Muscle of leg (tissue), 16 donors: ENCODE measurements at places on chromosomes 3 and 15. TPM values are rescaled to one million over a fixed set of nuclear protein-coding genes. Genes with fewer than 3 reads are reported as not detected.

RPSA gene
- 1,762 TPM for total RNA-seq

UTS2B gene
- 0.09 TPM for total RNA-seq

CCDC54 gene
- total RNA-seq, result not detected

DCUN1D1 gene
- total RNA-seq, result 28.6 TPM

ALPK3 gene
- total RNA-seq, result 35.9 TPM

COLQ gene
- 15.9 TPM for total RNA-seq

VIPR1 gene
- total RNA-seq, result 1.2 TPM

DNA sequence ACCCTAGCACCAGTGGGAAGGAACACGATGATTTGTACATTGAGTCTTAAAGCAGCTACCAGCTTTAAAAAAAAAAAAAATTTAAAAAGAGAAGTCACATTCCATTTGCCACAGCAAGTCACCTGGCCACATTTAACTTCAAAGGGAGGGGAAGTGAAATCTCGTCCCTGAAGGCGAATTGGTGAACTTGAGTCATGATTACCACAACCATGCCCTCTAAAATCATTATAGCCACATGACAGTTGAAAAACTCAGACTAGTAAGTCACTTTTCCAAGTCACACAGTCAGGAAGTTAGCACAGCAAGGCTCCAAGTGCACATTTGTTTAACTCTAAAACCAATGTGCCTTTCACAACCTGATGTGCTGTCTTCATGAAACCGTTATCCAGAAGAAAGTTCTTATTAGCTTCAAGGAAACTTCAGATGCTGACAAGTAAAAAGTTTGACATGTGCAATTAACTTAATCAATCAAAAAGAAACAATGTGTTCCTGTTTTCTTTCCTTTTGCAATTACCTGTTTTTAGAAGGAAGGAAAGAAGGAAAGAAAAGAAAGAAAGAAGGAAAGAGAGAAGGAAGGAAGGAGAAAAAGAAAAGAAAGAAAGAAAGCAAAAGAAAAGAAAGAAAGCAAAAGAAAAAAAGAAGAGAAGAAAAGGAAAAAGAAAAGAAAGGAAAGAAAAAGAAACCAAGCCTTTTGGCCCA, 8.3 kb upstream of the THSD4 start:
- H3K36me3 ChIP-seq, result no peaks in the 10 kb centered on the region
- H3K27me3 ChIP-seq, result no peaks in the 10 kb centered on the region
- no peak overlapping the region for H3K4me3 ChIP-seq
- no peak overlapping the region for H3K27ac ChIP-seq
- H3K4me1 ChIP-seq, result no peaks in the 10 kb centered on the region
- DNase-seq, result no peak

DNA sequence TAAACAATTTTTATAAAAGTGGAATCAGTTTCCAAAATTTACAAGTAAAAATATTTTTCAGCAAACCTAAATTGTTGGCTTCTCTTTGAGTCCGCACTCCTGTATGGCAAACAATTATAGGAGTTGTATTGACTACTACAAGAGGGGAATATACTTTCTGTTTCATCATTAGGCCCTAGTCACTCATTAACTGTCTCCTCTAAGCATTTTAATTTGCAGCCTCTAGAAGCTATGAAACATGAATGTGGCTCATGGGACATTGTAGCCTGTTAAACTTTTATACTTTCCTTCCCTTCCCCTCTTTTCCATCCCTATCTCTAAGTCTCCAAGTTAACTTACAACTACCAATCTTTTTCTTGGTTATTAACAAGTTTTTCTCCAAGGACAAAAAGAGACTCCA, 58.9 kb upstream of the CBLB start:
- H3K27ac ChIP-seq, result no peak overlapping the region
- no peak for DNase-seq
- H3K36me3 ChIP-seq, result no peaks in the 10 kb centered on the region
- H3K4me3 ChIP-seq, result no peak overlapping the region
- H3K27me3 ChIP-seq, result no peaks in the 10 kb centered on the region

- no peak for DNase-seq
- H3K27ac ChIP-seq, result no peak overlapping the region
- no peaks in the 10 kb centered on the region for H3K4me1 ChIP-seq
- no peaks in the 10 kb centered on the region for H3K36me3 ChIP-seq
- H3K4me3 ChIP-seq, result no peak overlapping the region
Measured at GRCh38 chr15:99393641-99394040, 142.4 kb downstream of the LRRC28 start.

DNA sequence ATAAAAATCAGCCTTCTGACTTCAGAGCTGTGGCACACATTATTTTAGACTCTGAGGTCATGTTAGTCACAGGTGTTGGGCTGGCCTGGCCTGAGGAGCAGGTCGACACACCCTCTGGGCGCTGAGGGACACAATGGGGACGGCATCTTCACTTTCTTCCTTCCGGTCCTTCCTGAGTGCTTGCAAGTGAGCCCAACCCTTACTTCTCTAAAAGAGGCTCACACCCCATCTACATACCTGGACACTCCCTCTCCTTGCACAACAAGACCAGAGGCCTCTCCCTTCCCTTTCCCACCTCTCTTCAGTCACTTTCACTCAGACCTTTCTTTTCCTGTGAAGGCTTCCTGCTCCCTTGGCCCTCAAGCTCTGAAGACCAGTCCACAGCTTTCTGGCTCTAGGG, 85.4 kb downstream of the XXYLT1 start:
- no peak overlapping the region for H3K27ac ChIP-seq
- no peaks in the 10 kb centered on the region for H3K27me3 ChIP-seq
- H3K36me3 ChIP-seq, result no peaks in the 10 kb centered on the region
- peaks cover 35% of the 10 kb centered on the region for H3K4me1 ChIP-seq

GRCh38 chr3:170258105-170258487, 35.9 kb downstream of the PRKCI start:
- no peak overlapping the region for H3K4me3 ChIP-seq
- no peaks in the 10 kb centered on the region for H3K27me3 ChIP-seq
- no peak for DNase-seq

- no peak overlapping the region for H3K27ac ChIP-seq
- no peak overlapping the region for H3K4me3 ChIP-seq
- DNase-seq, result no peak
- peaks cover 10% of the 10 kb centered on the region for H3K4me1 ChIP-seq
- H3K36me3 ChIP-seq, result peaks cover 6% of the 10 kb centered on the region
Measured at GRCh38 chr3:25461946-25462345, 33.9 kb downstream of the RARB start.

DNA sequence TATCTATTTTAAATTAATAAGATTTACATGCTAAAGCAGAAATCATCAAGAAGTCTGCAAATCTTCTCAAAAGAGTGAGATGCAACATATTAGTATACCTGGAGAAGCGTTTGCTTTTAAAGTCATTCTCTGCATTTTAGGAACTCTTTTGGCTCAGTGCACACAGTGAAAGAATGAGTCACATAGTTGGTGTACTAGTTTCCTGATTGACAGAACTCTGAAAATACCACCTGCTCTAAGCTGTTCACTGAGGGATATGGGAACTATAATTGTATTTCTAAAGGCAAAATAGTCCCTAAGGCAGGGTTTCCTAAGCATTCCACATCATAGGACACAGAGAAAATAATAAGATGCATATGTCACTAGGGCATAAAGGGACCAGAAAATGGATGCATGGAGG, 838.5 kb downstream of the DIPK2A start:
- H3K27ac ChIP-seq, result no peak overlapping the region
- peak; percentile 5 for DNase-seq
- H3K27me3 ChIP-seq, result no peaks in the 10 kb centered on the region
- H3K4me3 ChIP-seq, result no peak overlapping the region

- no peaks in the 10 kb centered on the region for H3K36me3 ChIP-seq
- H3K27me3 ChIP-seq, result no peaks in the 10 kb centered on the region
- no peak overlapping the region for H3K4me3 ChIP-seq
- peaks cover 23% of the 10 kb centered on the region for H3K4me1 ChIP-seq
Measured at GRCh38 chr3:107198581-107199181, 178.6 kb upstream of the CCDC54 start.

GRCh38 chr3:64954995-64955636, 267.3 kb upstream of the ADAMTS9 start:
- H3K27me3 ChIP-seq, result no peaks in the 10 kb centered on the region
- peaks cover 22% of the 10 kb centered on the region for H3K4me1 ChIP-seq
- DNase-seq, result peak; percentile 77

DNA sequence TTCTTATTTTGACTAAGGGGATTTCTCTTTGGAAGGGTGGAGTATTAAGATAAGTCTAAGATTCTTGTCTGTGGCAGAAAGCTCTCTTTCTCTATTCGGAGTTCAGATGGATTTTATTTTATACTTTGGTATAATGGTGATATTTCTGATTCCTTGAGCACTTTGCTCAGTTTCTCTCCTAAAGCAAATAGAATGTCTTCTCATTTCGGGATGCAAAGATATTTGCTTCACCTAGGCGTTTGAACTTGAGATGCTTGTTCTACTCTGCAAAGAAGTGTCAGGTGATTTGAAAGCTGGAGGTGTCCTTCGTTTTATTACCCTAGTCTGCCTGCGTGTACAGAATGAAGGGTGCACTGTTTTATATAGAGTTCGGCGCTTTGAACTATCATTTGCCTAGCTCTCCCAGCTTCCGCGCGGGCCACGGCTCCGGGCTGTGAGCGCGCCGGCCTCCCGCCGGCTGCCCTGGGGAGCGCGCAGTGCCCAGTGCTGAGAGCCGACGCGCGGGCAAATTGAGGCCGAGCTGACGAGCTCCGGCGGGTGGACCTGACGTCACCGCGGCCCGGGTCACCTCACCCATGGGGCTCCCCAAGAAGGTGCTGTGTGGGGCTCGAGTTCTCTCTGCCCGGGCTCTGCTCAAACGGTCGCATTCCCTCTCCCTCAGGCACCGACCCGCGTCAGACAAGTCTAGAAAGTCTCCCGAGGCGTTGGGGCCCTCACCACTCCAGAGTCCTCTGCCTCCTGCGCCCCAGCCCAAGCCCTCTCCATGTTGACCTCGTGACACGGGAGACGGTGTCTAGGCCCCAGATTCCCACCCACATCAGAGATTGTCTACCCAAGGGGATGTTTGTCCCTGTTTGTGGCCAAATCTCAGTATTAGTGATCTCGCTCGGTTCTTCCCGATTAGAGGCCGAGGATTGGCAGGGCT, 7.5 kb downstream of the SOX2 start:
- H3K27me3 ChIP-seq, result peaks cover 87% of the 10 kb centered on the region
- H3K27ac ChIP-seq, result no peak overlapping the region
- H3K36me3 ChIP-seq, result no peaks in the 10 kb centered on the region

GRCh38 chr3:42600958-42601675, 631 bp downstream of the NKTR start:
- H3K4me3 ChIP-seq, result peak overlapping the region; percentile 83
- H3K4me1 ChIP-seq, result peaks cover 4% of the 10 kb centered on the region
- DNase-seq, result peak; percentile 81
- peak overlapping the region; percentile 94 for H3K27ac ChIP-seq
- H3K27me3 ChIP-seq, result no peaks in the 10 kb centered on the region
- H3K36me3 ChIP-seq, result no peaks in the 10 kb centered on the region

DNA sequence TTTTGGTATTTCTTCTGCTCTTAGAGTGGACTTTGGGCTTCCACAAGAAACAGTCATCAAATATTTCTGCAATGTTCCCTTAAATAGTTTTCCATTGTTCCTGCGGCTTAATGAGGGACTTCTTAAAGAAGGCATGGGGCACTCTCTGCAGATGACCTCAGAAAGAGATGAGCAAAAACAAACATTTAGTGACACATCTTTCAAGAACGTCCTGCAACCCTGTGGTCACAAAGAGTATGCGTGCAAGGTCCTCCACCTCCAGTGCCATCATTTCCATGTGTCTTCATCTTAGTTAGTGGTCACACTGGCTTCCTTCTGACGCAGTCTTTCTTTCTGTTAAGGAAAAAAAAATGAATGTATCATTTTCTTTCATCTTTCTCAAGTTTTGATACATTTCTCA, 56.2 kb downstream of the GREM1 start:
- H3K27ac ChIP-seq, result no peak overlapping the region
- no peak for DNase-seq
- H3K36me3 ChIP-seq, result no peaks in the 10 kb centered on the region
- H3K27me3 ChIP-seq, result no peaks in the 10 kb centered on the region
- no peaks in the 10 kb centered on the region for H3K4me1 ChIP-seq

DNA sequence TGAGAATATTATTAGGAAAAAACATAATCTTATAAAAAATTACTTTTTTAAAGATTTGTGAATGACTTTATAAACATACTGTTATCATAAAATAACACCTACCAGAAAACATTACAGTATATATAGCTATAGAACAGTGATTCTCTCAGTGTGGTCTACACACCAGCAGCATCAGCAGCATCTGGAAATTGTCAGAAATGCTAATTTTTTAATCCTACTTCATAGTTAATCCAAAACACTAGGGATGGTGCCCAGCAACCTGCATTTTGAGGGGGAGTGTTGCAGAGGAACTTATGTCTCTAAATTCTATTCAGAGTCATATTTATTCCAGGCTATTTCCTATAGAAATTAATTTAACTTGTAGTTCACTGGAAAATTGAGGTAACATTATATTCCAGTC, 1107.8 kb downstream of the IGSF11 start:
- no peak overlapping the region for H3K4me3 ChIP-seq
- H3K36me3 ChIP-seq, result no peaks in the 10 kb centered on the region
- no peaks in the 10 kb centered on the region for H3K4me1 ChIP-seq
- DNase-seq, result no peak
- H3K27me3 ChIP-seq, result no peaks in the 10 kb centered on the region
- H3K27ac ChIP-seq, result no peak overlapping the region

DNA sequence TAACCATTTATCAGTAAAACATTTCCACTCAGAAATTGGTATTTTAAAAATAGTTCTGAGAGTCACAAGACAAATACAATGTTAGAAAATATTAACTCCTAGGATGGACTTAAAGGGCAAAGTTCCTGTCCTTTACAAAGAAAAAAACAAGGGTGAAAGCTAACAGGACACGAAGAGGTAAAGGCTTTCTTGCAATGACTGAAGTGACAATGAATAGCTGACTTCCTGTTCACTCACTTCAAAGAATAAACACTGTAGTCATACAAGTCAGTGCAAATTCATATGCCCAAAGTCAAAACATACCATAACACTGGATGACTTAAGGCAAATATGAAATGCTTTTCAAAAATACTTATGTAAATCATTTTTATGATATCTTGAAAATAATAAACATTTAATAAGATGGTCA, 1389.8 kb upstream of the ALCAM start:
- no peaks in the 10 kb centered on the region for H3K36me3 ChIP-seq
- H3K4me1 ChIP-seq, result no peaks in the 10 kb centered on the region
- H3K4me3 ChIP-seq, result no peak overlapping the region
- H3K27ac ChIP-seq, result no peak overlapping the region
- no peaks in the 10 kb centered on the region for H3K27me3 ChIP-seq

DNA sequence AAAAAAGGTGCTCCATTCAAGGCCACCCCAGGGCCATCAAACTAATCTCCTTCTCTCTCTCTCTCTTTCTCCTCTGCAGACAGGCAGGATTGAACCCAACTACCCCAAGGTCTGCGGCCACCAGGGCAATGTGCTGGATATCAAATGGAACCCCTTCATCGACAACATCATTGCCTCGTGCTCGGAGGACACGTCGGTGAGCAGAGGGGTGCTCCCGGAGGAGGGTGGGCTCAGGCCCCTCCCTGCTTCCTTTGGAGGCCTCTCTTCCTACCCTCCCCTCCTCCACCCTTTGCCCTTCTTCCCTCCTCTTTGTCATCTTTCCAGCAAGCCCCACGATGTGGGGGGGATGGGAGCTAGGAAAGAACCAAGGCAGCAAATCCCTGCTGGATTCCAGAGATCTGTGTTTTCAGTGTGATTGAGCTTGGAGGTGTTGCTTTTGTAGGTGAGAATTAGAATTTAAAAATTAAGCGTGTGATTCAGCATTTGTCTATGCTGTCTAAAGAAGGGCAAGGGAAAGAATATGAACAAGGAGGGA, 116.3 kb downstream of the CORO2B start:
- no peaks in the 10 kb centered on the region for H3K36me3 ChIP-seq
- no peak for DNase-seq
- H3K4me3 ChIP-seq, result no peak overlapping the region
- H3K27ac ChIP-seq, result no peak overlapping the region
- peaks cover 20% of the 10 kb centered on the region for H3K4me1 ChIP-seq
- no peaks in the 10 kb centered on the region for H3K27me3 ChIP-seq

- no peak overlapping the region for H3K27ac ChIP-seq
- DNase-seq, result no peak
- H3K4me1 ChIP-seq, result peaks cover 25% of the 10 kb centered on the region
- no peak overlapping the region for H3K4me3 ChIP-seq
Measured at GRCh38 chr3:194988495-194989165, 282.3 kb downstream of the XXYLT1 start.
